NCI-H510A treated with DMSO at 0.1 percent for 48 hours (cell line): ENCODE measurements at places on chromosomes 6 and 20.

- DNase-seq = no peak
Measured at GRCh38 chr6:125097186-125097585, 56.4 kb upstream of the TPD52L1 start.

DNA sequence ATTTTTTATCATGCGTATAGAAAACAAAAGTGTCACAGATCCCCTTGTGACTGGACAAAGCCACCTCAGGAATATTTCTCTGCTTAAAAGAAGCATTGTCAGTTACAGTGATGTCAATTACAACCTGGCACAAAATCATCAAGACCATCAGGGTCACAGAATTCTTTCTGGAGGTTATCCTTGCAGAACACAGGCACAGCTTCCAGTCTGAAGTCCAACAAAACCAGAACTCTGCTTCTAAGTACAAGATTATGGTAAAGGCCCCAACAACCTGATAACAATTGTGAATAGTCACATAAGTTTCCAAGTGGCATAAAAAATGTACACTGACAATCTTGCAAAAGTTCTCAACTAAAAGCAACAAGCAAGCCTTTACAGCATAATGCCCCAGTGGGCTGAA is 21.0 kb downstream of the PLAGL2 start:
- DNase-seq = no peak

- DNase-seq = no peak
Measured at GRCh38 chr6:112620812-112621569, 273.9 kb downstream of the RFPL4B start.

DNA sequence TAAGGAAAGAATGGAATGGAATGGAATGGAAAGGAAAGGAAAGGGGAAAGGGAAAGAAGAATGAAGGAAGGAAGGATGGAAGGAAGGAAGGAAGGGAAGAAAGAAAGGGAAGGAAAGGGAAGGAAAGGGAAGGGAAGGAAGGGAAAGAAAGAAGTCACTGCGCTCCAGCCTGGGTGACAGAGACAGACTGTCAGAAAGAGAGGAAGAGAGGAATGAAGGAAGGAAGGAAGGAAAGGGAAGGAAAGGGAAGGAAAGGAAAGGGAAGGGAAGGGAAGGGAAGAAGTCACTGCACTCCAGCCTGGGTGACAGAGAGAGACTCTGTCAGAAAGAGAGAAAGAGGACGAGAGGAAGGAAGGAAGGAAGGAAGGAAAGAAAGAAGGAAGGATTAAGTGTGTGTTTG is 221.2 kb upstream of the LAMP5 start:
- no peak for DNase-seq

DNA sequence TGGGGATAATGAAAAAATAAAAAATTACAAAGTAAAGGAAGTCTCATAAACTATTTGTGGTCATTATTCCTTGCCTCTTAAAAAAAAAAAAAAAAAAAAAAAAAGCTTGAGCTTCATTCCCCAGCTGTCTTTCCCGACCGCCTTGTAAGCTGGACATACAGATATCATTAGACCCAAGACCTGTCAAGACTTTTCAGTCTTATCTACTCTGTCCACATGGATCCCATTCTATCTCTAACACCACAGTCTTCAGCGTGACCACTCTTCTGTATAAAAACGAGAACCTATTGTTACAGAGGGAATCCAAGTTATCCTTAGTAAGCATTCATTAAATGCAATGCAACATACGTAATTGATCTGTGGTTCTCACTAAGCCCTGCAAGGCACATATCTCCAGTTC is 423.5 kb downstream of the MEI4 start:
- DNase-seq = no peak

GRCh38 chr6:169246445-169246844 is 7.2 kb downstream of the THBS2 start:
- DNase-seq = no peak

DNA sequence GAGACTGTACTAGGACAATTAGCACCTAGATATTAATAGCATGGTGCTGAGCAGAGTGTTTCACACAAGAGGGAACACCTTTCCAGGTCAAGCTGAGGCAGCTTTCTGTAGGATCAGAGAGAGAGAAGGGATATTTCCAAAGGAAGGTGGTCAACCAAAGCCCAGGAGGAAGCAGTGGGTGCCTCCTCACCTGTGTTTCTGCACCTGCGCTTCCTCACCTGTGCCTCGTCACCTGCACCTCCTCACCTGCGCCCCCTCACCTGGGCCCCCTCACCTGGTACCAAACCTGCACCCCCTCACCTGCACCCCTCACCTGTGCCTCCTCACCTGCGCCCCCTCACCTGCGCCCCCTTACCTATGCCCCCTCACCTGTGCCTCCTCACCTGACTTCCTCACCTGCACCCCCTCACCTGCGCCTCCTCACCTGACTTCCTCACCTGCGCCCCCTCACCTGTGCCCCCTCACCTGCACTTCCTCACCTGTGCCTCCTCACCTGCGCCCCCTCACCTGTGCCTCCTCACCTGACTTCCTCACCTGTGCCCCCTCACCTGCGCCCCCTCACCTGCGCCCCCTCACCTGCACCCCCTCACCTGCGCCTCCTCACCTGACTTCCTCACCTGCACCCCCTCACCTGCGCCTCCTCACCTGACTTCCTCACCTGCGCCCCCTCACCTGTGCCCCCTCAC is 67.9 kb downstream of the TTLL2 start:
- no peak for DNase-seq

DNA sequence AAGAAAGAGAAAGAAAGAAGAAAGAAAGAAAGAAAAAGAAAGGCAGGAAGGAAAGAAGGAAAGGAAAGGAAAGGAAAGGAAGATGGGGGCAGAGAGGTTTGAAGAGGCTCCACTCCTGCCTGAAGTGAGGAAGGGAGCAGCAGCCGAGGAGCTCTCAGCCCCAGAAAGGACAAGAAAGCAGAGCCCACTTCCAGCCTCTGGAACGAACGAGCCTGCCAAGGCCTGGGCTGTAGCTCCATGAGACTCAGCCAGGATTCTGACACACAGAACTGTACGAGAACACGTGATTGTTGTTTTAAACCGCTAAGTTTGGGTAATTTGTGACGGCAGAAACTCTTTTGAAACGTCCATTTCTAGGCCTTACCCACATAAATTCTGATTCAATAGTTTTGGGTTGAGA is 69.5 kb downstream of the TTLL2 start:
- no peak for DNase-seq

DNA sequence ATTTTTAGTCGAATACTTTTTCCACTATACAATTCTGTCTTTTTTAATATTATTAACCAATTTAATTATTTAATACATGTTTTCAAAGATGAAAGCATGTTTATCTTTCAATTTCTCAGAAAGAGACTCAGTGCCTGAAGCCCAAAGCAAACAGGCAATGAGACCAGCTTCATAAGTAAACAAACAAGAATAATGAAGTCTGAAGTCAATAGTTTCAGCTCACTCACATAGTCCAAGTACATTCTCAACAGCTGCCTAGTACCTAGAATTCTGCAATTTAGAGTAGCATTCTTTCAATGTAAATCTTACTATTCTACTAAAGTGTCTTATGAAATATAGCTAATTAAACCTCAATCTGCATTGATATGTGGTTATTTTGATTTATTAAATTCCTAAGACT is 626.5 kb upstream of the NRSN1 start:
- DNase-seq = peak; percentile 2

GRCh38 chr6:44725070-44725469 is 337.6 kb downstream of the CDC5L start:
- no peak for DNase-seq

- DNase-seq = no peak
Measured at GRCh38 chr6:4853349-4853748, 77.1 kb downstream of the CDYL start.

GRCh38 chr6:135183002-135183531 is 2.0 kb downstream of the MYB start:
- no peak for DNase-seq

- peak; percentile 20 for DNase-seq
Measured at GRCh38 chr20:10040070-10040975, 5.5 kb downstream of the ANKEF1 start.

DNA sequence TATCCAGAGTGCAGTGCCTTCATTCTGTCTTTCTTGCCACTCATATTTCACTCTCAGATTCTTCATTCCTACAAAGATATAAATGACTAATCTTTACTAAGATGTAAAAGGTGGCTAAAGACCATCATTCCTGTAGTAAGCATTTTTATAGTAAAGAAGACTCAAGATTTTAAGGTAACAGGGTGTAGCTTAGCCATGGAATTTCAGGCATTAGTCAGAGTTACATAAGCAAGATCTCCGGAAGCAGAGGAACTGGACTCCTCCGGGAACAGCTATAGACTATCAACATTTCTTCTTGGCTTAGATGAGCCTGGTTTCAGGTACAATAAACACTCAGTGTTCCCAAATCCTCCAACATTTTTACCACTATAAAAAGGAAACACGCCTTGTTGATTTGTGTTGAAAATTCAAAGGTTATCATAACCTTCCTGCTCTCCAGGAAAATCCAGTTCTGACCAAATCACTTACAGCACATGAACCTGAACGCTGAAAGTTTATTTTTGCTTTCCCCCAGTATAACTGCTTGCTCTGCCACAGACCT is 23.7 kb downstream of the SERPINB1 start:
- no peak for DNase-seq

GRCh38 chr6:15755526-15755925 is 92.7 kb upstream of the DTNBP1 start:
- no peak for DNase-seq

- DNase-seq = peak; percentile 45
Measured at GRCh38 chr20:6767536-6768227, at the start of gene BMP2. BMP2 (plus strand) TSS chr20:6767686; CDS start chr20:6770127, 2,441 bp downstream.

GRCh38 chr6:98054453-98054852 is 771.4 kb upstream of the MMS22L start:
- no peak for DNase-seq

GRCh38 chr6:16200321-16200883 is 38.0 kb upstream of the GMPR start:
- no peak for DNase-seq

- no peak for DNase-seq
Measured at GRCh38 chr6:84249724-84250123, 22.3 kb upstream of the CEP162 start.

DNA sequence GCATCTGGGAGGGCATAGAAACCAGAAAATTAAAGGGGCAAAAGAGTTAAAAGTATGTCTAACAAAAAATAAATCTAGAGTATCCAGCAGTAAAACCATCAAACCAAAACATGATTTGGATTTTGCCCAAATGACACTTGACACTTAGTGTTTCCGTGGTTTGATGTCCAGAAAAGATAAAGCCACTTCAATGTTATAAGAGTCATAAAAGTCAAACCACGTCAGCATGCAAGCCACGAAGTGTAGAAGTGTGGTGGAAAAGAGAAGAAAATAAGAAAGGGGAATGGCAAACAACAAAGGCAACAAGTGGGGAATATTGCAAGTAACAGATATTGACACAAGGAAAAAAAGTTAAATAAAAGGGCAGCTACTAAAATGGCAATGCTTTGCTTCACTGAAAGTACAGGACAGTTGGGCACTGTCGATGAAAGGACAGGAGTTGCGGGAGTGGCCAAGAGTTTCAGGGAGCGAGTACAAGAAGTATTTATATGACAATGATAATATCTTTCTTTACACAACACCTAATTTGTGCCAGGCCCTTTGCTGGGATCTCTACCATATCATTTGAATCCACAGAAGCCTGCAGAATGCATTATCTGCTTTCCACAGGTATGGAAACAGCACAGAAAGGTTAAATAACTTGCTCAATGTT is 6.3 kb upstream of the HDDC2 start:
- DNase-seq = no peak

GRCh38 chr6:43716099-43716498 is 28.5 kb upstream of the MRPS18A start:
- DNase-seq = no peak

GRCh38 chr6:108544606-108545005 is 16.1 kb upstream of the FOXO3 start:
- DNase-seq = no peak

DNA sequence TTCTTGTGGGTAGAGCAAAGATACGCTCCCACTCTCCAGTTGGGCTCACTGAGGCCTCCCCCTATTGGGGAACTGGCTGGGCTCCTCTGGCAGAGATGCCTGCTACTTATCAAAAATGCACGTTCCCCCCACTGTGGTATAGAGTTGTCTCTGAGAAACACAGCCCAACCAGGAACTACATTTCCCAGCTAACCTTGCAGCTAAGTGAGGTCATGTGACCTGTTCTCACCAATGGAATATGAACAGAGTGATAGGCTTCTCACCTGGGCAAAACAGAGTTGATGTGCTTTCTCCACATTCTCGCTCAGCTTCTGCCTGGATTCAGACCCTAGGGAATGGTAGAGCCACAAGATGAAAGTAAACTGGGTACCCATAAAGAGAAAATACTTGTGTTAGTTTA is 49.1 kb upstream of the PTPRT start:
- no peak for DNase-seq

- DNase-seq = no peak
Measured at GRCh38 chr6:149049230-149049629, 268.3 kb upstream of the TAB2 start.

DNA sequence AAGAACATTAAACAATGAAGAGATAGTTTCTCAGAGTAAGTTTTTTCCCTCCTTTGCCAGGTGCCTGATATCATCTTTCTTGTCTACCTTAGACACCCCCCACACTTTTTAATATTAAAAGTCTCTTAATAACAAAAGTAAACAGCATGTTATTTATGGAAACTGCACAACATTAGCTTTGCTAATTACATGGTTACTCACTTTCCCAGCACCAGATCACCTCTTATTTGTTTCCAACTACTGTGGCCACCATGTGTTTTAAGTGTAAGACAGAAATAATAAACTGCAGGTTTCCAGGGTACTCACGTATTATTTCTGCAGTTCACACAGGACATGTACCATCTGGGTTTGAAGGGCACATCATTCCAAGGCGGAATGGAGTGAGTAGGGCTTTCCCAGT is 125.0 kb downstream of the TRMT11 start:
- no peak for DNase-seq

GRCh38 chr20:52190437-52191131 is 995 bp downstream of the ZFP64 start:
- DNase-seq = peak; percentile 24

GRCh38 chr6:30163918-30164654 is 740 bp downstream of the TRIM15 start:
- DNase-seq = no peak

GRCh38 chr6:121187833-121188200 is 146.5 kb downstream of the TBC1D32 start:
- DNase-seq = no peak

GRCh38 chr20:1509237-1509636 is 18.0 kb upstream of the SIRPB2 start:
- DNase-seq = no peak

DNA sequence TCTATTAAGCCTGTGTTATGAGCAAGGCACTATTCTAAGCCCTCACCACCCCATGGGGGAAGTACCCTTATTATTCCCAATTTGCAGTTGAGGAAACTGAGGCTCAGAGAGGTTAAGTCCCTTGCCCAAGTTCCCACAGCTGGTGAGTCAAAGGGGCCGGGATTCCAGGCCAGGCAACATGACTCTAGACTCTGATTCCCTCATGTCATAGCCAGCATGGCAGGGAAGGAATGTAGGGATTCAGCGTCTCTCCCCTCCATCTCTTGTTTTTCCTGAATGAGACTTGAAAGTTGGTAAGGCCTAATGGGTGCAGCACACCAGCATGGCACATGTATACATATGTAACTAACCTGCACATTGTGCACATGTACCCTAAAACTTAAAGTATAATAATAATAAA is 6.7 kb downstream of the C6orf132 start:
- no peak for DNase-seq

- peak; percentile 90 for DNase-seq
Measured at GRCh38 chr6:24357336-24358218, at the start of gene DCDC2. DCDC2 (minus strand) TSS chr6:24358059; CDS start chr6:24357750, 309 bp downstream.

- DNase-seq = no peak
Measured at GRCh38 chr6:159116343-159116742, 52.9 kb upstream of the FNDC1 start.
